Thymus (tissue), 14 donors: ENCODE measurements at places on chromosomes 1 and 21. TPM values are rescaled to one million over a fixed set of nuclear protein-coding genes. Genes with fewer than 3 reads are reported as not detected.
A peak's percentile ranks its signal among the peaks of the same experiment; 100 is the strongest.

DNA sequence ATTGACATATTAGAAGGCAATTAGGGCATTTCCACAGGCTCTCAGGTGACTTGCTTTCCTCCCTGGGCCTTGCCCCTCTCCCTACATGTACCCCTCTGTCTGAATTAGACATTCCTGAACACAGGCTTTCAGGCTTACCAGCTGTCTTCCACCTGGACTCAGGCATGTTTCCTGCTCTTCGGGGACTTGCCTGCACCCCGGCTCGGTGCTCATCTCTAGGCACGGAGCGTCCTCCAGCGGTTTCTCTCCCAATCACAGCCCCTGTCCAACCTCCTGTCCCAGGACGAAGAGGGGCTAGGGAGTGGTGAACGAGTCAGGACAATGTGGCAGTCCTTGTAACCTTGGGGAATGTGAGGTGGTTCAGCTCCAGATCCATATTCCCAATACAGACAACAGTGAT is 4.2 kb downstream of the PROK1 start:
- DNase-seq, result no peak
- no peaks in the 10 kb centered on the region for H3K4me1 ChIP-seq
- H3K36me3 ChIP-seq, result no peaks in the 10 kb centered on the region
- H3K27ac ChIP-seq, result no peak overlapping the region

- no peaks in the 10 kb centered on the region for H3K36me3 ChIP-seq
- no peaks in the 10 kb centered on the region for H3K4me1 ChIP-seq
- H3K27ac ChIP-seq, result peak overlapping the region; percentile 20
- no peak for DNase-seq
- no peaks in the 10 kb centered on the region for H3K27me3 ChIP-seq
- H3K4me3 ChIP-seq, result no peak overlapping the region
Measured at GRCh38 chr1:55640708-55641473, 425.7 kb upstream of the USP24 start.

GRCh38 chr1:193241132-193241827 is 54.9 kb upstream of the B3GALT2 start:
- no peak overlapping the region for H3K4me3 ChIP-seq
- no peak overlapping the region for H3K27ac ChIP-seq
- no peaks in the 10 kb centered on the region for H3K27me3 ChIP-seq
- no peak for DNase-seq
- peaks cover 10% of the 10 kb centered on the region for H3K36me3 ChIP-seq

- H3K4me3 ChIP-seq, result peak overlapping the region; percentile 42
- H3K27me3 ChIP-seq, result peaks cover 61% of the 10 kb centered on the region
- H3K36me3 ChIP-seq, result no peaks in the 10 kb centered on the region
- H3K4me1 ChIP-seq, result peaks cover 17% of the 10 kb centered on the region
Measured at GRCh38 chr1:1068517-1069055, 5.5 kb downstream of the RNF223 start.

DNA sequence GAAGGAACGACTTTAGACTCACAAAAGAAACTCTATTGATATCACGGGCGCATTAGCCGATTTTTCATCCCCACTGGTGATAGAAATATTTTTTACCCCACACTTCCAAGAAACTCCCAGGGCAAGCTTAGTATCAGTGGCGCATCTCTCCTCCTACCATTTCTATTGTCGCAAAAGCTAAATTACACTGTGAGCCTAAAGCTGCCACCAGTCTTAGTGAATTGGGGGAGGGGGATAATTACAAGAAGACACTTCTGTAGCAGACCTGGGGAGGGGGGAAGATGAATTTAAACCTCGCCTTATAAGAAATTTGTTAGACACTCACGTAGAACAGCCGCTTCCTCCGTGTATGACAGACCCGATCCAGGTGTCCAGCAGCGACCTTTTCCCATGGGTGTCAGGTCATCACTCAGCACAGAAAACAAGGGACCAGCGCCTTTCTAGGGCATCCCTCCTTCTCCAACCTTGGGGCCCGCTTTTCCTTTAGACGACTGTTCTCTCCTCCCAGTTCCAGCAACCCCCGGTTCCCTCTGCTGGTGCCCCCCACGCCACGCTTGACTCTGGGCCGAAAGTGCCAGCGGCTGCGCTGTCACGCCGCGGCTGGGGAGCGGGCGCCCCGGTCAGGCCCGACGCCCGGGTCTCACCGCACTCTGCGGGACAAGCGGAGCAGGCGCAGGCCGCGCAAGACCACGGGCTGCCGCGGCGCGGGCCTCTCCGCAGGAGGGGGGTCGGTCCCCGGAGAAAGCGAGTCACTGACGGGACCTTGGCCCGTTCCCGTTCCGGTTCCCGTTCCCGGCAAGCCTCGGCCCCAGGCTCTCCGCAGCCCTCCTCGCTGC is 821 bp downstream of the PHC2 start:
- no peak overlapping the region for H3K27ac ChIP-seq
- no peak for DNase-seq
- H3K36me3 ChIP-seq, result no peaks in the 10 kb centered on the region
- H3K4me3 ChIP-seq, result peak overlapping the region; percentile 57
- H3K27me3 ChIP-seq, result peaks cover 28% of the 10 kb centered on the region

- H3K36me3 ChIP-seq, result no peaks in the 10 kb centered on the region
- no peak for DNase-seq
- no peaks in the 10 kb centered on the region for H3K4me1 ChIP-seq
- H3K27me3 ChIP-seq, result no peaks in the 10 kb centered on the region
Measured at GRCh38 chr1:91427741-91428140, 23.1 kb upstream of the HFM1 start.

DNA sequence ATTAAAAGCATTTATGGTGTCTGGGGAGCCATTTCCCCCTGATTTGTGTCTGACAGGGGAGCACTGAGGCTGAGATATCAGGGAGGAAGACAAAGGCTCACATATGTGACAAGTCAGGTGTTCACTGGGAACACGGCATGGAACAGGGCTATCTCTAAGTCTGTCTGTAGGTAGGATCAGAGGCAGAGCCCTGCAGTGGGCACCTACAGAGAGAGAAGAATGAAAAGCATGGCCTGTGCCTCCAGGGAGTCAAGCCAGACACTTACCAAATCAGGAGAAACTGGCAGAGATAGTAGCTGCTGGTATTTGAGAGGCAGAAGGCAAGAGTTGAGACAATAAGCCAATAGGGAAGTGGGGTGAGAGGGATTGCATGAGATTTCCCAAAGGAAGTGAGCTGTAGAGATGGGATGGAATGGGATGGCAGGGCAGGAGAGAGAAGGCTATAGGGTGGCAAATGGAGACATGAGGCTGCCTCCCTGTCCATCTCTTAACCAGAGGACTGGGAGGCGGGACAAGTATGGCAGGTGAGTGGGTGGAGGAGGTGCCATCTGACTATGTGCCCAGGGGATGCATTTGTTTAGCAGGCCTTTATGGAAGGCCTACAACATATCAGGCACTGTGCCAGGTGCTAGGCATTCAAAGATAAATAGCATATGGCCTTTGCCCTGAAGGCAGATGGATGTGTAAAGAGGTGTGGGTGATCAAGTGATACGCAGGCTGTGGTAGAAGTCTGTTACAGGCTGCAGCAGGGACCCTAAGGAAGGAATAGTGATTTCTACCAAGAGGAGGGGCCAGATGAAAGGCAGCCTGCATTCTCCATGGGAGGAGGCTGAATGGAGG is 136.2 kb upstream of the IPO9 start:
- H3K27ac ChIP-seq, result no peak overlapping the region
- no peak overlapping the region for H3K4me3 ChIP-seq
- H3K4me1 ChIP-seq, result no peaks in the 10 kb centered on the region
- no peaks in the 10 kb centered on the region for H3K36me3 ChIP-seq
- no peak for DNase-seq

DNA sequence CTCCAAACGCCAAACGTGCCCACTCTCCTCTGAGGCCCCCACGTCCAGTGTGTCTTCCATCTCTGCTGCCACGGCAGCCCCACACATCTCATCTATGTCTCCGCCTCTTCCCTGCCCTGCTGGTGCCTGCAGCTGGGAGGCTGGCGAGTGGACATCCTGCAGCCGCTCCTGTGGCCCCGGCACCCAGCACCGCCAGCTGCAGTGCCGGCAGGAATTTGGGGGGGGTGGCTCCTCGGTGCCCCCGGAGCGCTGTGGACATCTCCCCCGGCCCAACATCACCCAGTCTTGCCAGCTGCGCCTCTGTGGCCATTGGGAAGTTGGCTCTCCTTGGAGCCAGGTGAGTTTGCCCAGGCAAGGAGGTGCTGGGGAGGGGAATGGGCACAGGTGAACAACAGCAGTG is 8.6 kb downstream of the ADAMTSL4 start:
- H3K4me3 ChIP-seq, result no peak overlapping the region
- H3K36me3 ChIP-seq, result no peaks in the 10 kb centered on the region
- no peak for DNase-seq
- H3K27ac ChIP-seq, result no peak overlapping the region
- H3K27me3 ChIP-seq, result no peaks in the 10 kb centered on the region
- peaks cover 11% of the 10 kb centered on the region for H3K4me1 ChIP-seq

DNA sequence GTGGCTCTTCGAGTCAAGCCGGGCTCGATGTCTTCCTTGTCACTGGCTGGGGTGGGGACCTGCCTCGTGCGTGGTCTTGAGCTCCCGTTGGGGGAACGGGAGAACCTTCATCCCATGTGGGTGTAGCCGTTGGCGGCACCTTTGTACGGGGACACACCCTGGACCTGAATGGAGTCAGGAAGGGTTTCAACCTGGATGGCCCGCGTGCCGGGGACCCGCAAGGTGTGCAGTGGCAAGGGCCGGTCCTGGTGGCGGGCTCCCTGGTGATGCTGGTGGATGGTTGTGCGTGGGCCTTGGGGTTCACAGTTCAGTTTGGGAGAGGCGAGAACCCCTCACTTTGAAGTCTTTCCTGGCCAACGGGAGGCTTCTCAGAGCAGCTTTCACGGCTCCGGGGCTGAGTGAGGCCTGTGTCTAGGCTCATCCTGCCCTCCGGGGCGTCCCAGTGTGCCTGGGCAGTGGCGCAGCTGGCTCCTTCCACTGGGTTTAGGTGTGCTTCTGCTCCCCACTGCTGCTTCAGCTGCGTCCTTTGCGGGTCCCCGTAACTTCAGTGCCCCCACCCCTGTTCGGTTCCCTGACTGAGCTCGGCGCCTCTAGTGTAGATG is 11.4 kb downstream of the SKI start:
- H3K27ac ChIP-seq, result peak overlapping the region; percentile 42
- H3K4me3 ChIP-seq, result no peak overlapping the region
- no peaks in the 10 kb centered on the region for H3K27me3 ChIP-seq
- H3K4me1 ChIP-seq, result peaks cover 24% of the 10 kb centered on the region
- H3K36me3 ChIP-seq, result no peaks in the 10 kb centered on the region

DNA sequence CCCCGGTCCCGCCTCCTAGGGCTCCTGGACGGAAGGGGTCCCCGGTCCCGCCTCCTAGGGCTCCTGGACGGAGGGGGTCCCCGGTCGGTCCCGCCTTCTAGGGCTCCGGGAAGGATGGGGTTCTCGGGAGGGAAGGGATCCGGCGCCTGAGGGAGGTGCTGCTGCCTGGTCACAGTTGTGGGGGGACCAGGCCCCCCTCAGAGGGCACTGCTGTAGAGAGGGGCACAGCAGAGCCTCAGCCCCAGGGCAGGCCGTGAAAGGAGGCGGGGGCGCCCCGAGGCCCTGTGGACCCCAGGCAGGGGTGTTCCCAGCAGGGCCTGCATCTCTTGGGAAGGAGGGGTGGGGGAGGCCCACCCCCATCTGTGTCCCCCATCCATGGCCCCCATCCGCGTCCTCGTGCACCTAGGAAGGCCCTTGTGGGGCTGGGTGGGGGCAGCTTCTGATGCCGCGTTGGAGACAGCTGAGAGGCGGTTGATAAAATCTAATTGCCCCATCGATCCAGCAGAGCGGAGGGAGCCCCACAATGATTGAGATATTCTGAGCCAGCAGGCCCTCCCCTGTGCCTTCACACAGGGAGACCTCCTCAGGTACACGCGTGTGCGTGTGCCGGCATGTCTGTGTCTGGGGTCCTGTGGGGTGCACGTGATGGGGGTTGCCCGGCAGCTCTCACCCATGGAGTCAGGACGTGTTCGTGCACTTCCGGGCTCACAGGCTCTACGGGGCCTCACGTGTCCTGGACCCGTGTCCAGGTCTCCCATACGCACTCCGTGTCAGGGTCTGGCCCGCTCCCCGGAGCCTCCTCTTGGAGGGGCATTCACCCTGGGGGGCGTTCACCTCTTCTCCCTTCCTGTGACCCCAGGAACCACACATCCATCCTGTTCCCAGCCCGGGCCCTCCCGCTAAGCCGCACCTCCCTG is 12.9 kb downstream of the SAMD11 start:
- no peak overlapping the region for H3K4me3 ChIP-seq
- peaks cover 2% of the 10 kb centered on the region for H3K4me1 ChIP-seq
- DNase-seq, result no peak
- no peaks in the 10 kb centered on the region for H3K36me3 ChIP-seq

GRCh38 chr1:236144446-236145150 is 2.3 kb downstream of the GPR137B start:
- no peak overlapping the region for H3K27ac ChIP-seq
- no peak for DNase-seq
- no peak overlapping the region for H3K4me3 ChIP-seq
- H3K4me1 ChIP-seq, result peaks cover 19% of the 10 kb centered on the region
- peaks cover 51% of the 10 kb centered on the region for H3K27me3 ChIP-seq
- H3K36me3 ChIP-seq, result no peaks in the 10 kb centered on the region

- no peak overlapping the region for H3K27ac ChIP-seq
- H3K36me3 ChIP-seq, result no peaks in the 10 kb centered on the region
- DNase-seq, result no peak
- no peaks in the 10 kb centered on the region for H3K27me3 ChIP-seq
Measured at GRCh38 chr1:232377494-232377770, 252.5 kb downstream of the SIPA1L2 start.

DNA sequence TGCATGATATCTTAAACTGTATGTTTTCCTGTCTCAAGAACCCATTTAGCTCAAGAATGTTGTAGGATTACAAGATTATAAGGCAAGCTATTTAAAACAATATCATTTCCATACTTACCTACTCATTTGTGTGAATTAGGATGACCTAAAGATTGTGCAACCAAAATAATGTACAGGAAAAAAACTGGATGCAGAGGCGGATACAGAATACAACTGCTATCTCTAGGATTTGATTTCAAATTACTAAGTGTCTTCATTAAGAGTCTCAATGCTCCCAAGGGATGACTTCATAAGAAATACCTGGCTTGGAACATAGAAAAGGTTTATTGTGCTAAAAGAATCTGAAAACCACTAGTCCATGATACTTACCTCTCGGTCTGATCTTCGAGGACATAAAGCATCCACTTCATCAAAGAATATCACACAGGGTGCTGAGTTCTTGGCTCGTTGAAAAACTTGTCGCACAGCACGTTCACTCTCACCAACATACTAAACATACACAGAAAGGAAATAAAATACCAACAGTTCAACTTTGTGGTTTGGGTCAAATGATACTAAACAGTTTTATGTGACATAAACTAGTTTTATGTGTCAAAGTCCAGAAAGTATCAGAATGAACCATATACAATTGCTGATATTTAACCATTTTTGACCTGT is 54.9 kb downstream of the NVL start:
- DNase-seq, result no peak
- H3K27ac ChIP-seq, result no peak overlapping the region
- H3K4me3 ChIP-seq, result no peak overlapping the region

Gene SLC9C2
- total RNA-seq, result 0.09 TPM

Gene AKNAD1
- total RNA-seq, result 0.14 TPM

Gene SNX7
- total RNA-seq, result 6.0 TPM

Gene MIXL1
- total RNA-seq, result 0.09 TPM

Gene F5
- 0.85 TPM for total RNA-seq

Gene SPATA46
- not detected for total RNA-seq

Gene SOX13
- 2.2 TPM for total RNA-seq

Gene ORC1
- 15.0 TPM for total RNA-seq
